ENCODE measurements at places on chromosomes 16 and 17.

- no peak for DNase-seq
Measured at GRCh38 chr17:17109256-17109655, 67.0 kb downstream of the MPRIP start.

DNA sequence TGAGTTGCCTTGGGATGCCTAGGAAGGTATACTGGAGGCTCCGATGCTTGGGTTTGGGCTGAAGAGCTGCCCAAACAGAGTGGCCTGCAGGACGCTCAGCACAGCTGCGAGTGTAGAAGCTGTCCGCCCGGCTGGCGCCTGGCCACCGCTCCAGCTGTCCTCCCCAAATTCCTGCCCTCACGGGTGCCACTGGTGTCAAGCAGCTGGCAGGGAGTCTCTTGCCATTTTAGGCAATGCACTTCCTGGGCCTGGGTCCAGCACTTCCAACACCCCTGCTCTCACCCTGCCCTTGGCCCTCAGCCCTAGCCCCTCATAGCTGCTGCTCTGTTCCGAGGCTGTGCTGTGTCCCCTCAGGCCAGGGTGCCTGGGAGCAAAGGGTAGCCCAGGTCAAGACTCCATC, 5.2 kb upstream of the PKMYT1 start:
- no peak for DNase-seq

GRCh38 chr17:81376946-81377714, 18.1 kb upstream of the BAHCC1 start:
- no peak for DNase-seq

DNA sequence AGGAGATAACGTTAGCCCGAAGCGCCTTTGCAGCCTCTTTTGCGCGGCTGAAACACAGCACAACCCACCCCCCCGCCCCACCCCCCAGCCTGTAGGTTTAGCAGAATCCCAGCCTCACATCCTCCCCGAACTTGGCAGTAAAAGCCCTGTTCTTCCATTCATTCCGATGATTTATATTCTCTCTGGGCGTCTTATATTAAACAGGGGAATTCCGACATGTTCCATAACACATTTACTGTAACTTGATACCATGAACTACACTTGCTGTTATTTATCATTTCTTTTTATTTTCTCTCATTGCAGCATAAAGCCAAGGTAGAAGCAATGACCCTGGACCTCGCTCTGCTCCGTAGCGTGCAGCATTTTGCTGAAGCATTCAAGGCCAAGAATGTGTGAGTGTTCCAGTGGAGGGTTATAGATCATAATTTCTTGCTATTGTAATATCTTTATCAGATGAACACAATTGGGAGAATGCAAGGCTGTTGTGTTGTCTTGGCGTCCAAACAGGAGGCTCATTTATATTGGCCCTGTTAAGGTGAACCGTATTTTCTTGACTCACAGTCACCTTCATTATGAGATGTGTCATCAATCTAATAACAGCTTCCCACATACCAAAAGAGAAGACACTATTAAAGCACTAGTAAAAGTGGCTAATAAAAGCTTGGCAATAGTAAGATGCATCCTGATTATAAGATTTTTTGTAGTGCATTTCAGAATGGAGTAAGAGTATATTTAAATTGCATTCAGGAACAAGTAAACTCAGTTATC, 287.3 kb downstream of the WWOX start:
- DNase-seq = no peak

DNA sequence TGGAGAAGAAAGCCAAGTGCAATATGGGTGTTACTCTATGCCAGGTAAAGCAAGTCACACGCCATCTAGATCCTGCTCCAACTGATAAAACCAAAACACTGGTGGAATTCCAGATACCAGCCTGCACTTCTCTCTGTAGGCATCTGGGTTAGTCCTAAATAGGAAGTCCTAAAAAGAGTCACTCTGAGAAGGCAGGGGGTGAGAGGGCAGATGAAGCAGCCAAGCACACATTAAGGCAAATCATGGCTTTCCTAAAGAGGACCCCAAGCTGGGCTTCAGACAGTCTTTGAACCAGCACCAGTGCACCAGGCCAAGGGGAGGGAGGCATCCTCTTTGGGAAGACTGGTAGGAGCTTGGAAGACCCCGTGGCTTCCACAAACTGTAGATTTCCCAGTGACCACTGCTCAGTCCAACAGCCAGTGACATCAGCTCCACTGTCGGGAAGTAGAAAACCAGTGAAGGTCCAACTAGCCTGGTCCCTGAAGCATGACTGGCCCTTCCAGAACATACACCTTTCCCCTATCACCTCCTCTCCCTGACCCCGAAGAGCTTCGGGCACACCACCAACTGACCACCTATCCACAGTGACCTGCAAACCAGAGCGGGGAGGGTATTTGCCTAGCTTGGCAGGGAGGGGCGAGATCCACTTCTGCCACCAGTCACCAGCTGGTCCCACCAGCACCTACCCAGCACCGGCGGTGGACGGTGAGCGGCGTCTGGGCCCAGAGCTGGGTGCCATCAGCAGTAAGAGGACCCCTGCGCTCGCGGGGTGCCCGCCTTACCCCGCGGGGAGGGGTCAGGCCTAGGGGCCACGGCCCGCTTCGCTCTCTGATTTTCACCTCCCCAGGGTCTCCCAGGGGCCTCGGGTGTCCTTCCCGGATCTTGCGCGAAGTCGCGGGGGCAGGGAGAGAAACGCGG, 1.0 kb downstream of the LITAF start:
- DNase-seq = no peak

DNA sequence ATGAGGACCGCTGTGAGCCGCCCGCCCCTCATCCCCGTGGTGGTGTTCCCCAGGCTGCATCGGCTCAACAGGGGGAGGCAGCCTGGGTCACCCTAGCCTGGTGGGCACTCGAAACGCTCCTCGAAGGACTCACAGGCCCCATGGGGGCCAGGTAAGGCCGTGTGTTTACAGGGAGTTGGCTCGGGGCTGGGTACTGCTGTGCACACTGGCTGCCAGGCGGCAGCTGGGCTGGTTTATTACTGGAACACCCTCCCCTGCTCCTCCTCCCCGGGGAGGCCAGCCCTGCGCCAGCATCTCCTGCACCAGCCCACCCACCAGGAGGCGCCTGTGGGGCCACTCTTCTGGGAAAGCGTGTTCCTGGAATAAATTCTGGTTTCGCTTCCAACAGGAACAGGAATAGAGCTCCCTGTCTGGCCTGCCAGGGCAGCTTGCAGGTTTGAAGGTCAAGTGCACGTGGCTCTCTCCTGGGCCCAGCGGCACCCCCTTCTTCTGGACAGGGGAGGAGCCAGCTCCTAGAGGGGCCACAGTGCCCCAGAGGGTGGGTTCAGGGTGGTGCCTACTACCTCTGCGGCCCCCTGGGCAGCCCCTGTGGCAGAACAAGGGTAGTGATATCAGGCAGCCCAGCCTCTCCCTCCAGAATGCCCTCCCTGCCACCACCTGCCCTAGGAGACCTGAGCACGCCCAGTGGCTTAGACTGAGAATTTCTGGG, 11.3 kb downstream of the MCRIP1 start:
- peak; percentile 74 for DNase-seq

DNA sequence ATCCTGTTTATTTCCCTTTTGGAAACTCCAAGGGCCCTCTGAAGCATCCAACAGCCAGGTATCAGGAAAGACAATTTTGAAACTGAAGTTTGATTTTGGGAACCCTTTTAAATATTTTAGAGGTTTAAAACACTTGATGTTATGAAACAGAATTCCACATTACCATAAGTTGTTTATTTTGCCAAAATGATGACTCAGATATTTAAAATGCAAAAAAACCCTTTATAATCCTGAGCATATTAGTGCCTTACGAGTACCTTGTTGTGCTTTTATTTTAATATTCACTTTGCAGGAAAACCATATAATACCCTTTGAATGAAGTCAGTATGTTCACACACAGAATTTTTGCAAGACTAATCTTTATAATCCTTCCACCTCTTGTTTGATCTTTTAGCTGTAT, 765.1 kb upstream of the CA10 start:
- no peak for DNase-seq

DNA sequence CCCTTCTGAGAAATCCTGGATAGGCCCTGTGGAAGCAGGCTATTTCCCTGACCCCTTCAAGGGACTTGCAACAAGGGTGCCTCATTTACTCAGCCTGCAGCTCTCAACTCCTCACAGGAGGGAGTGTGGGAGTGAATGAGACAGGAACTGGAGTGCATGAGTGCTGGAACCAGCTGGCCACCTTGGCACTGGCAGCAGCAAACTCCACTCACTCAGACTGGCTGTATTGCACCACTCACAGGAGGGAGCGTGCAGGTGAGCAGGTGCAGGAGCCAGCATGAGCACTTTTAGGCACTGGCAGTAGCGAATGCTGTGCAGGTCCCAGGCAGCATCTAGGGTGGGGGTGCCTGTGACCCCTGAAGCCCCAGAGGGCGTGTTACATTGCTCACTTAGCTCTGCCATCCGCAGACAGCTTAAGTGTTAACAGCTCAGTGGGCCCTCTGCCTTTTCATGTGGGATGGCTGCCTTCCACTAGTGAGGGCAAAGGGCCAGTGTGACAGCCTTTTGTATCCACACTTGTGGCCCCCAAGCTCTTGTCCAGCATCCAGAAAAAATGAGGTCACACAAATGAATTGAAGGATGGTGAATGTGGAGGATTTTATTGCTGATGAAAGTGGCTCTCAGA, 11.0 kb upstream of the ZNHIT3 start:
- DNase-seq = no peak

- no peak for DNase-seq
Measured at GRCh38 chr16:50295541-50296132, 29.3 kb downstream of the ADCY7 start.

- no peak for DNase-seq
Measured at GRCh38 chr17:75008373-75008772, 4.1 kb upstream of the MRPL58 start.

DNA sequence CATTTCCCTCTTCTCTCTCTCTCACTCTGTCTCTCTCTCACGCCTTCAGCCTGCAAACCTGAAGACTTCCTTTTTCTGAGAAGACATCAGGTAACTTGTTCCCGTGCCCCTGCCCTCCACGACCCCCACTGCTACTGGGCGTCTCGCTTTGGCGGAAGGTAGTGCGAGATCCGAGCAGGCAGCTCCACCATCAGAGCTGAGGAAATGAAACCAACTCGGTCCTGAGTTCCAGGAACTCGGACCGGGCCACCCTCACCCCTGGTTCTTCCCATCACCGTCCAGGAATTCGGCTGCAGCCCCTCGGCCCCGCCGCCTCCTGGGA, 585 bp downstream of the MLKL start:
- DNase-seq = peak; percentile 40
